ENCODE measurements at places on chromosomes 7 and 10.

DNA sequence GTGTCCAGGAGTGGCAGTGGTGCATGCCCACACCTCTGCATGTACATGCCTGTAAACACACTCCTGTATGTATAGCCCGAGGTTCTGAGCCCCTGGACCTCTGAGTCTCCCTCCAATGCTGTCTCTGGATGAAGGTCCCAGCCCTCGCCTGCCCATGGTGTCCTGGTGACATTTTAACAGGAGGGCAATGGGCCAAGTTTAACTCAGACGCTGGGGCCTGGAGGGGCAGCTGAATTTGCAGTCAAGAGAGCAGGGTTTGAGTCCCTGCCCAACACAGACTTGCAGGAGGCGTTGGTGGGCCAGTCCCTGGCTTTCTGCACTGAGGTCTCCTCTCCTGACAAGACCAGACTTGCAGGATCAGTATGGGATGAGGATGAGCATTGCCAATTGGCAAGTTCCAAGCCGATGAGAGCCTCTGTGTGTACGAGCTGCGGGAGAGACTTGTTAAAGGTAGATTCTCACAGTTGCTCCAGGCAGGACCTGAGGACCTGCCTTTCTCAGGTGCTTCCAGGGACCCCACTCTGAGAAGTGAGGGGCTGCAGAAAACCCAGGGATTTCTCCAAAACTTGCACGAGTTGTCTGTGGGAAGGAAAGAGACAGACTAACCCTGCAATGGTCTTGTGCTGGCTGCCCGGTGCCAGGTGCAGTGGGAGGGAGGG is 141.9 kb downstream of the ELFN1 start:
- DNase-seq, result peak; percentile 42

- no peak for DNase-seq
Observed at GRCh38 chr7:10662982-10663884, 310.4 kb upstream of the PHF14 start.

GRCh38 chr10:103127241-103127640 is 65.8 kb downstream of the NT5C2 start:
- DNase-seq, result no peak

DNA sequence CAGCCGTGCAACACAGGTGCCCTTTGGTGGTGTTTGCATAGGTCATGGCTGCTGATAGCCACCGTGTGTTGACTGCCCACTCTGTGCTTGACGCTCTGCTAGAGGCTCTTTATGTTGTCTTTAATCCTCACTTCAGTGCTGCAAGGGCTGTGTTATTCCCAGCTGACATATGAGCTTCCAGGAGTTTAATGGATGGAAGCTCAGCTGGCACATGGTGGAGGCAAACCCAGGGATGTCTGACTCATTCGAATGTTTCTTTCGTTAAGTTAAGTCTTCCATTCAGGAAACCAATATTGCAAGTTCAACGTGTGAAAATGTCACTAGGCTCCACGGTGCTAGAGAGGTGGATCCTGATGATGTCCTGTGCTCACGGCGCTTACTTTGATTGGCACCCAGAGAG is 378.4 kb downstream of the DPP6 start:
- DNase-seq, result no peak

DNA sequence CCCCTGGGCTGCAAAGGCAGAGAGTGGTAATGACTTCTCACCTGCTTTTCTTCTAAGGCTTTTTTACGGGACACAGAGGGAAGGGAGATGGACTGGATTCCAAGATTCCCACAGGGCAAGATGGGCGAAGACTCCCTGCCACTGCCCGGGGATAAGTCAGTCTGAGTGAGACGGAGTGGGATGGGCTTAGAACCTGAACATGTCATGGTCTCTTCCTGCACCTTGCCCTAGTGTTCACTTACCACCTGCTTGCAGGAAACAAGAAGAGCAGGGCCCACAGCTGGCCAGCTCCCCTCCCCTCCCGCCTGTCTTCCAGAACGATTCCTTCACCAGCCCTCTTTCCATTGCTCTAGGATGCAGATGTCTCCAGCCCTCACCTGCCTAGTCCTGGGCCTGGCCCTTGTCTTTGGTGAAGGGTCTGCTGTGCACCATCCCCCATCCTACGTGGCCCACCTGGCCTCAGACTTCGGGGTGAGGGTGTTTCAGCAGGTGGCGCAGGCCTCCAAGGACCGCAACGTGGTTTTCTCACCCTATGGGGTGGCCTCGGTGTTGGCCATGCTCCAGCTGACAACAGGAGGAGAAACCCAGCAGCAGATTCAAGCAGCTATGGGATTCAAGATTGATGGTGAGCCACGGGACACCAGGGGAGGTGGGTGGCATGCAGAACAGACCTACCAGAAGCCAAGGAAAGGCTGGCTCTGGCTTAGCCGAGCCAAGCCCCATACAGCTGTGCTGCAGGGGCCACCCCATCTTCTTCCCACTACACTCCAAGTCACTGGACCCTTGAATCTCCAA is 1.3 kb downstream of the SERPINE1 start:
- DNase-seq, result no peak

GRCh38 chr10:44386546-44387052 is 1.7 kb upstream of the CXCL12 start:
- peak; percentile 81 for DNase-seq

- peak; percentile 77 for DNase-seq
Observed at GRCh38 chr7:28065308-28065707, 115.3 kb downstream of the JAZF1 start.

DNA sequence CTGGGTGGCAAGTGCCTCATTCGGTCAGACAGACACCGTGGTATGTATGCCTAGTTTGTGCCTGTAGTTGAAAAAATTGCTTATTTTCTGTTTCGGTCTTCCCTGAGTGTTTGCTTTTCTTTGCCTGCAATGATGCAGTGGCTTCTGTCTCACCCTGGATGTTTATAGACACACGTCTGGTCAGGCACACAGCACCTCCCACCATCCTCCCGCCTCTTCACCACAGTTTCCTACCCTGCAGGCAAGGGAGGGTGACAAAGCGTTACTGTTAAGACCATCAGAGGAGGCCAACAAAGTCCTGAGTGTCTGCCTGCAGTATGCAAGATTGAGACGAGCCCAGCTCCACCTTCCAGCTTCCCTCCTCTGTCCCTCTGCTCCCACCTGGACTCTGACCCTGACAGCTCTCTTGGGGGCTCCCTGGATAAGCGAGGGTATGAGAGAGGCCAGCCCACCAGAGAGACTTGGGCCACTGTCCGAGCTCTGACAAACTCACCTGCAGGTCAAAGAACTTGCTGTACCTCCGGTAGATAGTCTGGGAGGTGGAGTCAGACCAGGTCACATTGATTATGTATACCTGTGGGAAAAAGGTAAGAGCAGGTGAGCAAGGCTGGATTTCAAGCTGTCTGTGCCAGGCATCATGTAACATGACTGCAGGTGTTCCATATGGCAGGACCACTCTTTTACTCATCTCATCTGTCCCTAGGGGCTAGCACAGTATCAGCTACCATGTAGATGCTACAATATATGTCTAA is 54.4 kb downstream of the SH3PXD2A start:
- no peak for DNase-seq

GRCh38 chr7:99325001-99325493 is 651 bp upstream of the ARPC1A start:
- no peak for DNase-seq

All from sigmoid colon (tissue), 7 donors.